T-helper 1 cell (primary cell): ENCODE measurements at places on chromosomes 5 and 9.

DNA sequence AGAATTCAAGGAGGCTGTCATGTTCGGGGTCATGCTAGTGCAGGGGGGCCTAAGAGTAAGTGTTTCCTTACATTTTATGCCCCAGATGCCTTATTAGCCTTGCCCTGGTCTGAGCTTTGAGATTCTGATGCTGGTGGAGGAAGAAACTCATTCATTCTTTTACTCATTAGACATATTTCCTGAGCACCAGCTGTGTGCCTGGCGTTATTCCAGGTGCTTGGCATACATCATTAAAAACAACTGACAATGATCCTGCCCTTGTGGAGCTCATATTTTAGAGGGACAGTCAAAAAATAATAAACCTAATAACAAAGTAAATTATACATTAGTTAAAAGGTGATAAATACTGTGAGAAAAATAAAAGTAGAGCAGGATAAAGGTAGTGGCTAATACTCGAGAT, 138.9 kb upstream of the SGCD start:
- DNase-seq, result no peak

DNA sequence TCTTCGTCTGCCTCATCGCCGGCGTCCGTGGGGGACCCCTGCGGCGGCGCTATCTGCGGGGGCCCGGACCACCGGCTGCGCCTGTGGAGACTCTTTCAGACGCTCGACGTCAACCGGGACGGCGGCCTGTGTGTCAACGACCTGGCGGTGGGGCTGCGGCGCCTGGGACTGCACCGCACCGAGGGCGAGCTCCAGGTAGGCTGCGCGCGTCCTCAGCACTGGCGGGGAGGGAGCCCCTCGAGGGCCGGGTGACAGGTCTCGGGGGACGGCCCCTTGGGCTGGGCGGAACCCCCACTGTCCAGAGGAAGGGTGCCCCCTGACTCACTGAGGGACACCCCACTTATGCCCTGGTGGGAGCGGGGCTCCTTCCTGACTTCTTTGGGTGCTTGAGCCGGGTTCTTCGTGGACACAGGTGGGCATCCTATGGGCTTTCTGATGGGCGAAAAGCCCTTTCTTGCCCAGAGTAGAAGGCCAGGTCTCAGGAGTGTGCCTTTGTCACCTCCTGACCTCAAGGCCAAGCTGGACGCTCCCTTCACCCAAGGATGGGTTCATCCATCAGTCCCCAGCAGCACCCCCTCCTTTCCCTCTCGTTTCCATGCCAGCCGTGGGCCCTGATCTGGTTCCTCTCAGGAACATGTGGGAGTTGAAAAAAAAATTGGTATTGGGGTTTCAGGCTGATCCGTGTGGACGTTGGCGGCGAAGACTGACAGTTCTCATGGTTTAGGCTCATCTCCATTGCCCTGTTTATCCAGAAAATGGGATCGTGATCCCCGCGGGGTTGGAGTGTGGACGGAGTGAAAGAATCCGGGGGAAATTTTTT, 564 bp downstream of the SLC25A25 start:
- peak; percentile 33 for DNase-seq

GRCh38 chr9:129160712-129161533, 17.1 kb downstream of the IER5L start:
- no peak for DNase-seq

GRCh38 chr9:112771359-112772214, 21.0 kb downstream of the SNX30 start:
- DNase-seq, result no peak

DNA sequence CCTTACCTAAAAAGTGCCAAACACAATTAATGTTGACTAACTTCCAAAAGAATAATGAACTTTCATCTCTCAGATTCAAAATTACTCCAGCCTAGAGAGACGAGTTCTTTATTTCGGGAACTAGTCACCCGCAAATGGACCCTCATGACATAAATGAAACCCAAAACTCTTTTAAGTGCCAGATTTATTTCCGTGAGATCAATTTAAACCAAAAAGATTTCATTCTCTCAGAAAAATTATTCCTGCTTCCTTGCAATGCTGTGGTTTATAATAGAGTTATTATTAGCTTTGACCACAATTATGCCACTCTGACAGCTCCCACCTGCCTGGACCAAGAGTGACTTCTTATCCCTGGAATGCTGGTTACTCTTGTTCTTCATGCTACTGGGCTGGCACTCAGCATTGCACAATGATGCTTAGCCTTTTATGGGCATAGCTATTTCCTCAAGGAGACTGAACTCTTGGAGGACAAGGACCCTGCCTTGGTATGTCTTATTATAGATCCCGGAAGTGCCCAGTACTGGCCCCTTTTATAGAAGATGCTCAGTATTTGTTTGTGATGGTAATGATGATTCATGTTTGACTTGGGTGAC, 183.5 kb downstream of the SNX18 start:
- no peak for DNase-seq
